NCI-H1694 treated with DMSO at 0.1 percent for 48 hours (cell line): ENCODE measurements at places on chromosomes 1 and 21.

DNA sequence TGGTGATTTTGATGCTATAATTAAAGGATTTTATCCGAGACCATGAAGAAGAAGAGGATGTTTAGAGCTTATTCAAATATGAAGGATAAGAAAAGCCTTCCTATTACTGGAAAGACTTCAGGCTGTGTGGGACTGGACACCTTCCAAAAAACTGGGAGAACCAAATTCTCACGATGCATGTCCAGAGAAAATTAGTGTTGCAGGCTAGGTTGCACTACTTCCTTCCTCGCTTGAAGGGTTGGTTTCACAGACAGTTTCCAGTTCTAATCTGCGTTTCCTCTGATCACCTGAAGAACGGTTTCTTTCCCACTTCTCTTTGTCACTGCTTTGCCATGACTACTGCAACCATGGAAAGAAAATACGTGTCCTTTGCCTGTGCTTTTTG is 2.0 kb downstream of the MTARC2 start:
- DNase-seq: no peak

GRCh38 chr1:173405834-173406233 is 71.3 kb upstream of the PRDX6 start:
- DNase-seq: no peak

DNA sequence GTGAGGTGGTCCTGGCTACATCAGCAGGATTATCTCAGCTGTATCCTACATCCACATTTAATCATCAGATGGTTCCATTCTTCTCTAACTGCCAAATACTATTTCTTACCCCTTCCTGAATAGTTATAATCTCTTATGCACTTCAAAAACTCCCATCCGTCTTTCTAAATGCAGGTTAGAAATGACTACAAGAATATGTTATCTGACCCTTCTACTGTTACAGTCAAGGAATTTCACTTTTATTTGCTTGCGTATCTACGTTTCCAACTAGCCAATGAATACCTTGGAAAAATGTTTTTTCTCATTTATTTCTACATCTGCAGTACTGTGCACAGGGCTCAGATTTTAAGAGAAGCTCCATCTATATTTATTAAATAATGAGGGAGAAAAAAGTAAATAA is 709.9 kb downstream of the KCNT2 start:
- no peak for DNase-seq

DNA sequence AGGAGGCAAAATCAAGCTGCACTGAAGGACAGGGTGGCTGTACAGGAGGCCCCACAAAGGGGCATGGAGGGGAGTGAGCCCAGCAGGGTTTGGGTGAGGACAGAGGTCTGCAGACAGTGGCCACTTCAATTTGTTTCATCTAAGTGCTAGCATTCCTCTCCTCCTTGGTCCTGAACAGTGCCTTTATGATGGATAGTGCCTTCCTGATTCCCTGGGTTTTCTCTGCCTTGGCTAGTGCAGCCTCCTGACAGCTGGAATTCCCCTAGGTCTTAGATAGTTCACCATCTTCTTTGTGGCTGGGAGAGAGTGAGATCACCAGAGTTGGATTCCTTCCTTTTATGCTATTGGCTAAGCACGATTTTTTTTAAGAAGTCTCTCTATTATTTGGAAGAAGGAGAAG is 3.8 kb upstream of the HPCAL4 start:
- DNase-seq: no peak

GRCh38 chr1:50982611-50983010 is 12.6 kb downstream of the CDKN2C start:
- DNase-seq: peak; percentile 80

GRCh38 chr1:220330265-220330664 is 58.0 kb upstream of the RAB3GAP2 start:
- no peak for DNase-seq

- DNase-seq: no peak
These were observed 79.0 kb downstream of the PTPN14 start for GRCh38 chr1:214472364-214472763.

- DNase-seq: no peak
These were observed 9.7 kb downstream of the NPPA start for GRCh38 chr1:11837767-11838348.

- DNase-seq: no peak
These were observed 39.5 kb upstream of the NFASC start for GRCh38 chr1:204831186-204831585.

DNA sequence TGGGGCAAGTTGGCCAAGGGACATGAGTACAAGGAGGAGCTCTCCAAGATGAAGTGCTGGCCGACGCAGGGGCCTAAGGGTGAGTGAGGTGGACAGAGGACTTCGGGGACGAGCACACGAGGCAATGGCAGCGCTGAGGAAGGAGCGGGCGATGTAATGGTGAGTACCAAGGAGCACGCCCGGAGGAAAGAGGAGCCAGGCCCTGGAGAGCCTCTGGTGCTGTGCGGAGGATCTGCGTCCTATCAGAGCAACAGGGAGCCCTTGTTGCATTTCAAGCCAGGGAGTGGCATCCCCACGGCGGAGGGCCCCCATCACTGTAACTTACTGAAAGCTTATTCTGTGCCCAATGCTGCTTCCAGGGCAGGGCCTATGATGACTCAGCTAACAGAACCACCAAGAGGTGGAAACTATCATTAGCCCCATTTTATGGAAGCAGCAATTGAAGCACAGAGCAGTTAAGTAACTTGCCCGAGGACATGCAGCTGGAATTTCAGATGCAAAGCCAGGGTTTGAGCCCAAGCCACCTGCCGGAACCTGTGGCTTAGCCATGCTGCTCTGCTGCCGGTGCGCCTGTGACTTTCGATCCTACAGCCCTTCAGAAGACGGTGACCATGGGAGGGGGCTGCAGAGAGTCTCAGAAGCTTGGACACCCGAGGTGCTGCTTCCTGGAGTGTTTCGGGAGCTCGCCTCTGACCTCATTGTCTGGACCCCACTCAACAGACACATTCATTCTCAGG is 17.6 kb upstream of the AJAP1 start:
- DNase-seq: no peak

DNA sequence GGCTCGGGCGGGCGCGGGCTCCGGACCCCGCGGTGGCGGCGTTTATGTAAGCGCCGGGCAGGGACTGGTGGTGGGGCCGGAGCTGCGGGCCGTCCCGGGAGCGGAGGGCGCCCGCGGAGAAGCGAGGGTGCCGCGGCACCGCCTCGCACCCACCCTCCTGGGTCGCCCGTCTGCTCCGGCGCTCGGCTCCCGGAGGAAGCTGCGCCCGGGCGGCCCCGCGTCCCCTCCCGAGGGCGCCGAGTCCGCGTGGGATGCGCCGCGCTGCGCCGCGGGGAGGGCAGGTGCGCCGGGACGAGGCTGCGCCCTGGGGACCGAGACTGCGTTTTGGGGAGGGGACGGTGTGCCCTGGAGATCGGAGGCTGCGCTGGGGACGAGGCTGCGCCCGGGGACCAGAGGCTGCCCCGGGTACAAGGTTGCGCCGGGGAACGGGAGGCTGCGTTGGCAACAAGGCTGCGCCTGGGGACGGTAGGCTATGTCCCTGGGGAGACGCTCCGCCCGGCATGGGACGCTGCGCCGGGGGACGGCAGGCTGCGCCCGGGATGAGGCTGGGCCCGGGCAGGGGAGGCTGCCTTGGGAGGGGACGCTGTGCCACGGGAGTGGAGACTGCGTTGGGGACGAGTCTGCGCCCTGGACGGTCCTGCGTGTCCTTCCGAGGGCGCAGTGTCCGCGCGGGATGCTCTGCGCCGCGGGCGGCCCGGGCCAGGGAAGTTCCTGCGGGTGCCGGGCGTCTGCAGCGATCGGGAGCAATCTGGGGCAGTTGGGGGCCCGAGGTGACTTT is 627 bp downstream of the ADARB1 start:
- no peak for DNase-seq

GRCh38 chr1:37303884-37304574 is 170.4 kb upstream of the ZC3H12A start:
- no peak for DNase-seq

DNA sequence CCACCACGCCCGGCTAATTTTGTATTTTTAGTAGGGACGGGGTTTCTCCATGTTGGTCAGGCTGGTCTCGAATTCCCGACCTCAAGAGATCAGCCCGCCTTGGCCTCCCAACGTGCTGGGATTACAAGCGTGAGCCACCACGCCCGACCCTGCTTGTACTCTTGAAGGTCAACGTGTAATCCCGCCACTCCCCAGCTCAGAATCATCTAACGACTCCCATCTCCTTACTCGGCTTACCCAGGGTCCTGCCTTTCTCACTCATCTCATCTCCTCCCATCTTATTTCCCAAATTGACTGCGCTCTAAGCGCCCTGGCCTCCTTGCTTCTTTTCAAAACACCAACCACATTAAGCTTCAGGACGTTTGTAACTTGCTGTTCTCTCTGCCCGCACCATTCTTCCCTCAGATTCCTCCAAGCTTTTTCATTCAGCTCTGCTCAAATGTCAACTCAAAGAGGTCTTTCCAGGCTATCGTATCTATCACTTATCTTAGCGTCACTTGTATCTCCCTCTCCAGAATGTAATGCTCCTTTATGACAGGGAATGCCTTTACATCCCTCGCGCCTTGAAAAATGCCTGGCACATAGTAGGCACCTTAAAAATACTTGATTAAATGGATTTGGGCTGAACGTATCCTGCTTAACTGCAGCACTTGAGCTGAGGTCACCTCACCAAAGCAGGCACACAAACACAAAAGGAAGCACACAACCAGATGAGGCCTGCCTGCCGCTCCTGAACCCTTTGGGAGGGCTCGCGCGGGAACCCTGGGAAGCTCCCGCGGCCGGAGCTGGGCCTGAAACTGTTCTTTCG is 1.4 kb upstream of the USP1 start:
- no peak for DNase-seq

DNA sequence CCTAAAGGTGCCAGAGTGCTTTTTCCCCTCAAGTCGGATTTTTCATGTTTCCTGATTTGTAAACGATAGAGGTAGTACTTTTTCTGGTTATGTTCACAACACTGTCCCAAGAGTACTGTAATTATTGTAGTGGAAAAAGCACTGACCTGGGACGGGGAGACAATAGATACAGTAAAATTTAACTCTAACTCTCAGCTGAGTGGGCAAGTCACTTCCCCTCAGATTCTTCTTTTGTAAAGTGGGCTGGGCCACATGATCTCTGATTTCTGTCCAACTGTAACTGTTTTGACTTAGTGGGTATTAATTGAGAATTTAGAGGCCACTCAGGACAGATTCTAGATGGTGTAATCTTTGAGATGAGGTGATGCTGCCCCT is 19.1 kb downstream of the MARCKSL1 start:
- no peak for DNase-seq

DNA sequence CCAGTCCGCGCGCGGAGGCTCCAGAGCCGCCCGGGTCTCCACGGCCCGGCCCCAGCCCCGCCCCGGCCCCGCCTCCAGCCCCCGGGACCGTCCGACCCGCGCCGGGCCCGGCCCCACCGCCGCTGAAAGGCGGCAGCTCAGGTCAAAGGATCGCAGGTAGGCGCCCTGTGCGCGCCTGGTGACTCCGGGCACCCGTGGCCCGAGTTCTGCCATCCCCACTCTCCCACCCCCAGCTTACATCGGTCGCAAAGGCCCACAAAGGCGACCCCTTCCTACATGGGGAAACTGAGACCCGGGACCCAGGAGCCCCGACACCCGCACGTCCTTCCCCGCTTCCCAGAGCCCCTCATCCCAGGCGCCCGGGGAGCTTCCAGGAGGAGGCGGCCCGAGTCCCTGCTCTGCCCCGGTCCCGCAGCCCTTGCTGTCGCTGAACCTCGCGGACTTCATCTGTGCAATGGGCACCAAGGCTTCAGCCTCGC is at the start of gene TMEM200B:
Gene TMEM200B, minus strand, starts transcription at position 17 of the 479 bp plus-strand sequence. CDS start 2,075 bp downstream, outside the sequence.
- DNase-seq: no peak

DNA sequence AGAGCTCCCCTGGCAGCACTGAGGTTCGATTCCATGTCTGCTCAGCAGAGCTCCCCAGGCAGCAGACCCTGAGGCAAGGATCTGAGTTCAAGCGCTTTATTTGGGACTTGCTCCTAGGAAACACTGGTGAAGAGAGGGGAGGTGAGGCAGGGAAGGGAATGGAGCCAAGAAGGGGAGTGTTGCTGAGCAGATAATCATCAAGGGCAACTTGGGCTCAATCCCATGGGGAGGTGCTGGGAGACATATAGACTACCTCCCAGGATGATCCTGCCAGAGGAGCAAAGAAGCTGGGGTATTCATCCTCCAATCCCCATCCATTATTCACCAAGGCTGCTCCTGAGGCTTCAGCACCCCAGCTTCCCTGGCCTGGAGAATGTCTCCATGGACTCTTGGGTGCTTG is 47.0 kb downstream of the GRIK3 start:
- no peak for DNase-seq

DNA sequence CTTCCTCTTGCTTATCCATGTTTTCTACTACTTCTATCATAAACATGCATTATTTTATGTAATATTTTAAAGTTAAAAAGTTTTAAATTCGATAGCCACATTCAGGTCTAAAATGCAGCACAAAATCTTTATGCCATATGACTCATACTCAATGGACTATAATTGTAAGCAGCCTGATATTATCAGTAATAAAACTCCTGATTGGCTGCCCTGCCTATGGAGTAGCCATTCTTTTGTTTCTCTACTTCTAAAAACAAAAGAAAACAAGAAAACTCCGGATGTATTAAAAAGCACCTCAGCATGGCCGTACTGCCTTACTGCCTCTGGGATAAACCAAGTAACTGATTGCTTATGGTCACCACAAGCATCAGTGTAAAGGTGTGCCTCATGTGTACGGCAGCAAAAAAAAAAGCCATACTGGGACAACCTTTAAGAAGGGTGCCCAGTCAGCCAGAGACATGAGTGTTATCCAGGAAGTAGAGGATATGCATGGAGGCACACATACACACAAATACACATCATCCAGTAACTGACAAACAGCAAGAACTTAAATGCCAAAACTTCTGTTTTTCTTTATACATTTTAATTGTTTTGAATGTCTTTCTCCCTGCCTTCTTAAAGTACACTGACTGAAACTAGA is 9.2 kb downstream of the SLC35D1 start:
- no peak for DNase-seq

DNA sequence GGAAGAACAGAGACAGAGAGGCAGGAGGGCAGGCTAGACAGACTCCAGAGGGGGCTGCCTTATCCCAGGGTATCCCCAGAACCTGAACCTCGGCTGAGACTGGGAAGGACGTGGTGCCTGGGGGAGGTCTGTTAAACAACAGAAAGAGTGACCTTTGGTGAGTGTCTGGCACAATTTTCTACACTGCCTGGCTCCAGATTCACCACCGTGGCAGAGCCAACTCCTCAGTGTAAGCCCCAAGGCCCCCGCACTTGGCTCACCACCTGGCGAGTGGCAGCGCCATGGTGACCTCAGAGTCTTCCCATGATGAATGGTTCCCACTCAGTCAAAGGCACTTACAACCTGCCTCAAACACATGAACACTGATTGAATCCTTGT is 6.5 kb downstream of the RD3 start:
- no peak for DNase-seq
